ENCODE measurements at places on chromosomes 3 and 15.

- no peak for DNase-seq
Measured at GRCh38 chr3:474828-475227, 278.3 kb downstream of the CHL1 start.

GRCh38 chr3:133989936-133990702 is 39.6 kb downstream of the SLCO2A1 start:
- no peak for DNase-seq

DNA sequence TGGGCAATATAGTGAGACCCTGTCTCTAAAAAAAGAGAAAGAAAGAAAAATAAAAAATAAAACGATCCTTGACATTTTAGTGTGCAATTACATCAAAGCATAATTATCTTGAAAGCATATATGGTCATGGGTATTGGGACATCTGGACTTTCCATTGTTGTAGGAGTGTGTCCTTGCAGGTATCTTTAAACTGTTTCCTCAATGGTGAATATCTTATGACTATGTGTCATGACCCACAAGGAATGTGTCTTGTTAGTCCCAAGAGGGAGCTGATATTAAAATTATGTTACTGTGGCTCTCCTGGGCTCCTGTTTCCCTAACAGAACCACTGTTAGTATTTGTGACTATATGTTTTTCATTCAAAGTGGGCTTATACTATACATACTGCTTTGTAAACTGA is 26.6 kb downstream of the EIF1B start:
- DNase-seq = no peak

GRCh38 chr3:23115171-23115877 is 87.8 kb upstream of the UBE2E2 start:
- DNase-seq = no peak
